ENCODE measurements at places on chromosomes 5 and 9.

DNA sequence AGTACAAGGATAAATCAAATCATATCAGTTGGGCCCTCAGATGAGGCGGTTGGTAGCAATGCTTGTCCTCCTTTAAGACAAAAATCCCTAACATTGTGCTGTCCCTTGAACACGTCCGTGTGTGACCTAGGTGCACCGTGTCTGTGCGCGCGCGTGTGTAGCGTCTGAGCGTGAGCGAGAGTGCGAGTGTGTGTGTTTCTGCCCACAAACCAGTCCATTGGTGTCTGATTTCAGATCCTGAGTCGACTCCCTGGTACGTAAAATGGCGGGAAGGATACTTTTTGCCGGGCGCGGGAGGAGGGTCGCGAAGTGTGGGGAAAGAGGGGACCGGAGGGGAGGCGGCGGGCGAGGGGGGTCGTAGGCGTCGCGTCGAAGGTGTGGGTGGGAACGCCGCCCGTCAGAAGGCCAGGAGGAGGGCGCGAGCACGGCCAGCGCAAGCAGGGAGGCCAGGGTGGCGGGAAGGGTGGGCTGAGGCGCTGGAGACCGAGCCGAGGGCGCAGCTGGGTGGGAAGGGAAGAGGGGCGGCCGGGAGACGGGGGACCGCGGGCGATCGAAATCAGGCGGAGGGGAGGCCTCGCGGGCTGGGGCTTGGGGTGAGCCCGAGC, 8.9 kb downstream of the OTP start:
- no peak overlapping the region for H3K4me3 ChIP-seq
- DNase-seq, result peak; percentile 18
- no peaks in the 10 kb centered on the region for H3K36me3 ChIP-seq
- peaks cover 16% of the 10 kb centered on the region for H3K27me3 ChIP-seq
- H3K27ac ChIP-seq, result no peak overlapping the region
- H3K4me1 ChIP-seq, result no peaks in the 10 kb centered on the region

DNA sequence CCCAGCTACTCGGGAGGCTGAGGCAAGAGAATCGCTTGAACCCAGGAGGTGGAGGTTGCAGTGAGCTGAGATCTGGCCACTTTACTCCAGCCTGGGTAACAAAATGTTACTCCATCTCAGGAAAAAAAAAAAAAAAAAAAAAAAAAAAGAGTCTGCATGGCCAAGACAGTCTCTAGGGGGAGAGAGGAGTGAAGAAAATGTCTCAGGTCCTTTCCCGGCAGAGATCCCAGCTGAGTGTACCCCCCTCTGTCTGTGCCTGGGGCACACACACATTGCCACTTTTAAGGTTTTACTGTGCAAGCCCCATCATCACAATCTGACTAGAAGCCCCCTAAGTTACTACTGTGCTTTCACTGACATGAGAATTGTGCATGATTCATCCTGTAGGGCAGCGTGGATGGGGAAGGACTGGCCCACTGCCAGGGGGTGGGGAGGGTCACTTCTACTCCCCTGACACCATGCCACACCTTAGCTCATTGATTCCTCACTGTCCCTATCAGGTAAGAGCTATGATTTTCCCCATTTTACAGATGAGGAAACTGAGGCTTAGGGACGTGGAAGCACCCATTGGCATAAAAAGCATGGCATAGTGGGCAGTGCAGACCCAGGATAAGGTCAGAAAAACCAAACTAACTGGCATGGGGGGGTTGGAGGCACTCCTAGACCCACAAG, 102.3 kb upstream of the LARP1 start:
- DNase-seq, result no peak
- H3K27ac ChIP-seq, result no peak overlapping the region
- H3K27me3 ChIP-seq, result no peaks in the 10 kb centered on the region
- no peaks in the 10 kb centered on the region for H3K36me3 ChIP-seq
- peaks cover 4% of the 10 kb centered on the region for H3K4me1 ChIP-seq

- no peaks in the 10 kb centered on the region for H3K36me3 ChIP-seq
- no peaks in the 10 kb centered on the region for H3K4me1 ChIP-seq
- no peak overlapping the region for H3K4me3 ChIP-seq
- no peak for DNase-seq
- no peaks in the 10 kb centered on the region for H3K27me3 ChIP-seq
- H3K27ac ChIP-seq, result no peak overlapping the region
Measured at GRCh38 chr9:123508048-123508447, 152.1 kb downstream of the CRB2 start.

DNA sequence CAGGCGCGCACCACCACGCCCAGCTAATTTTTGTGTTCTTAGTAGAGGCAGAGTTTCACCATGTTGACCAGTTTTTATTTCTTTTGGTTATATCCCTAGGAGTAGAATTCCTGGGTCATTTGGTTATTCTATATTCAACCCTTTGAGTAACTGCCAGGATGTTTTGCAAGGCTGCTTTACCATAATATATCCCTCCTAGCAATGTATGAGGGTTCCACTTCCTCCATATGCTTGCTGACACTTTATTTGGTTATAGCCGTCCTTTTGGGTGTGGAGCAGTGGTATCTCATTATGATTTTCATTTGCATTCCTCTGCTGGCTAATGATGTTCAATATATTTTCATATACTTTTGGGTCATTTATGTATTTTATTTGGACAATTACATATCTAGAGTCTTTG, 81.2 kb downstream of the RAB24 start:
- no peaks in the 10 kb centered on the region for H3K4me1 ChIP-seq
- H3K27ac ChIP-seq, result no peak overlapping the region
- H3K27me3 ChIP-seq, result no peaks in the 10 kb centered on the region
- no peak for DNase-seq
- no peak overlapping the region for H3K4me3 ChIP-seq

DNA sequence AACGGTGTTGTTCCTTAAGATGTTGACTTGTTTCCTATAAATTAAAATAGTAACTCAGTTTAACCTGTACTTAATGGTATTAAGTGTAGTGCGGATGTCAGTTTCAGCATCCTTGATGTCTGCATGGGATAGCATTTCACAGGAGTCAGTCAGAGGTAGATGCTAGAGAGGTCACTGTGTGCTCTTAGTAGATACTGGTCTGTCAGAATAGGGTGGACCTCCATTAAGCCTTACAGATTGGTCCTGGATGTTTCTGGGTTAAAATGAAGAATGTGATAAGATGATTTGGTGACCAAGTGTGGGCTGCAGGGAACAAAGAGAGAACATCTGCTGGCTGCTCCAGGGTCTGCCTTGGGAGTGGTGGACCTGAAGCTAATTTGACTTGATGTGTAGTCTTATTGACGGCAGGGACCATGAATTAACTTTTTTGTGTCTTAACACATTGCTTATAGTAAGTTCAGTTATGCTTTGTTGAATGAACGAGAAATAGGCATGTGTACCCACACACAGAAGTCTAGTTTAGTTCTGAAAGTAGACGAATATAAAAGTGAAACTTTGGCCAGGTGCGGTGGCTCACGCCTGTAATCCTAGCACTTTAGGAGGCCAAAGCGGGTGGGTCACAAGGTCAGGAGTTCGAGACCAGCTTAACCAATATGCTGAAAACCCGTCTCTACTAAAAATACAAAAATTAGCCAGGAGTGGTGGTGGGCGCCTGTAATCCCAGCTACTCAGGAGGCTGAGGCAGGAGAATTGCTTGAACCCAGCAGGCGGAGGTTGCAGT, 12.5 kb downstream of the RAB24 start:
- no peak overlapping the region for H3K27ac ChIP-seq
- no peak for DNase-seq
- H3K4me1 ChIP-seq, result peaks cover 6% of the 10 kb centered on the region
- no peak overlapping the region for H3K4me3 ChIP-seq

DNA sequence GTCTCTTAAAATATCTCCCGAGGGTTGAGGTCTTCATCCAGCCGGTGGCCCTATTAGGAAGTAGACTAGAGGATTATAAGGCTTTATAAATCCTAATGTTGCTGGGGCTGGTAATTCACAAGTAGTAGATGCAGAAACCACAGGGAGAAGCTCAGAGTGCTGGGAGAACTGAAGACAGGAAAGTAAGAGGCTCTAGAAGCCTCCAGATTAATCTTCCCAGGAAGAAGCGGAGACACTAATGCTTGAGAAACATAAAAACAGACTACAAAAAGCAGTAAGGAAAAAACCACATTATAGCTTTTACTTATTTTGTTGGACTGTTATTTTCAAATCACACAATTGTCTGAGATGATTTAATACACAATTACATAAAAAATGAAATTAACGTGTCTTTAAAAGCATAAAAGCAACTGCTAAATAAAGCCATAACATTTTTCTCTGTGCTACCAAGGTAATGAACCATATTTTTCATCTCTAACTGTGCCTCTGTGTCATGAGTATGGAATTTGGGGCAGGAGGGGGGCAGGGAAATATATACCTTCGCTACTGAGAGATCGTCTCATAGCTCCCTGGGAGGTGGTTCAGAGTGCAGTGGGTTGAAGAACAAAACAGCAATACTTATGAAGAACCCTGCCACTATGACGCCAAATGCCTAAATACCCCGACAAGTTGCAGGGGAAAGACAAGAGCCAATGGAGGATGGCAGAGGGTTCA, 806.2 kb upstream of the WWC1 start:
- H3K36me3 ChIP-seq, result no peaks in the 10 kb centered on the region
- H3K27me3 ChIP-seq, result no peaks in the 10 kb centered on the region
- no peak for DNase-seq
- H3K4me3 ChIP-seq, result no peak overlapping the region
- no peak overlapping the region for H3K27ac ChIP-seq

GRCh38 chr9:71767776-71768321, 464 bp downstream of the CEMIP2 start:
- peak overlapping the region; percentile 95 for H3K27ac ChIP-seq
- peak; percentile 30 for DNase-seq
- peaks cover 22% of the 10 kb centered on the region for H3K4me1 ChIP-seq
- H3K36me3 ChIP-seq, result no peaks in the 10 kb centered on the region
- no peaks in the 10 kb centered on the region for H3K27me3 ChIP-seq

GRCh38 chr5:77791356-77791755, 15.2 kb upstream of the TBCA start:
- no peaks in the 10 kb centered on the region for H3K36me3 ChIP-seq
- no peaks in the 10 kb centered on the region for H3K27me3 ChIP-seq
- DNase-seq, result no peak
- no peaks in the 10 kb centered on the region for H3K4me1 ChIP-seq

- no peaks in the 10 kb centered on the region for H3K36me3 ChIP-seq
- H3K27ac ChIP-seq, result no peak overlapping the region
- H3K4me1 ChIP-seq, result no peaks in the 10 kb centered on the region
- H3K4me3 ChIP-seq, result no peak overlapping the region
- no peak for DNase-seq
- peaks cover 8% of the 10 kb centered on the region for H3K27me3 ChIP-seq
Measured at GRCh38 chr9:21311889-21312288, 6.8 kb upstream of the IFNA5 start.

DNA sequence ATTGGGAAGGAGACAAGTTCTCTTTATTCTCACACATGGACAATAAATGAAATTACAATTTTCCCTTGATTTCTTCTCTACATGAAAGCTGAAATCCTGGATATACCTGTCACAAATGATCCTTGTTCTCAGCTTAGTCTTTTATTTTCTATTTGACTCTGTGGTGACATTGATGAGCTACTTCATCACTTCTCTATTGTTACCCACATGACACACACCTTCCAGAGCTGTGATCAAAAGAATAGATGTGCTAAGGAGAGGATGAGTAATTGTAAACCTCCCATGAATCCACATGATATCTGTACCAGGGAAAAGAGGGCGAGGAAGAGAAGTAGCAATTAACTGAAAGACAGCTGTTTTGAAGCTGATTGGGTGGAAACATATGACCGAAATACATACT, 102.0 kb downstream of the CAVIN4 start:
- no peak for DNase-seq
- H3K36me3 ChIP-seq, result no peaks in the 10 kb centered on the region
- H3K27me3 ChIP-seq, result no peaks in the 10 kb centered on the region
- H3K4me1 ChIP-seq, result no peaks in the 10 kb centered on the region
- H3K27ac ChIP-seq, result no peak overlapping the region

- no peaks in the 10 kb centered on the region for H3K27me3 ChIP-seq
- H3K4me1 ChIP-seq, result no peaks in the 10 kb centered on the region
- no peak overlapping the region for H3K27ac ChIP-seq
Measured at GRCh38 chr5:128408622-128409021, 129.4 kb downstream of the FBN2 start.

DNA sequence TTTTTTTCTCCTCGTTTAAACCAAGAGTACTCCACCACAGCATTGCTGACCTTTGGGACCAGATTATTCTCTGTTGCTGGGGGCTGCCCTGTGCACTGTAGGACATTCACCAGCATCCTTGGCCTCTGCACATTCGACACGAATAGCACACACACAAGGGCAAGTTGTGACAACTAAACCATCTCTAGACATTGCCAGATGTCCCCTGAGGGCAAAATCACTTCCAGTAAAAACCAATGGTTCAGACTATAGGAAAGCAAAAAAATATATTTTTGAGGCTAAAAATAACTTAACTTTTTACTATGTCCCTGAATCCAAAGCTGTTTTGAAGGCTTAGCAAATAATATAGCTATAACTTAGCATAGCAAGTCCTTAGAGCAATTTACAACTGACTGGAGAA, 65.9 kb downstream of the SEMA5A start:
- H3K27ac ChIP-seq, result no peak overlapping the region
- H3K4me1 ChIP-seq, result no peaks in the 10 kb centered on the region
- DNase-seq, result no peak
- no peaks in the 10 kb centered on the region for H3K36me3 ChIP-seq

- no peaks in the 10 kb centered on the region for H3K27me3 ChIP-seq
- no peak for DNase-seq
- no peak overlapping the region for H3K4me3 ChIP-seq
Measured at GRCh38 chr5:158023266-158023665, 164.3 kb upstream of the CLINT1 start.

DNA sequence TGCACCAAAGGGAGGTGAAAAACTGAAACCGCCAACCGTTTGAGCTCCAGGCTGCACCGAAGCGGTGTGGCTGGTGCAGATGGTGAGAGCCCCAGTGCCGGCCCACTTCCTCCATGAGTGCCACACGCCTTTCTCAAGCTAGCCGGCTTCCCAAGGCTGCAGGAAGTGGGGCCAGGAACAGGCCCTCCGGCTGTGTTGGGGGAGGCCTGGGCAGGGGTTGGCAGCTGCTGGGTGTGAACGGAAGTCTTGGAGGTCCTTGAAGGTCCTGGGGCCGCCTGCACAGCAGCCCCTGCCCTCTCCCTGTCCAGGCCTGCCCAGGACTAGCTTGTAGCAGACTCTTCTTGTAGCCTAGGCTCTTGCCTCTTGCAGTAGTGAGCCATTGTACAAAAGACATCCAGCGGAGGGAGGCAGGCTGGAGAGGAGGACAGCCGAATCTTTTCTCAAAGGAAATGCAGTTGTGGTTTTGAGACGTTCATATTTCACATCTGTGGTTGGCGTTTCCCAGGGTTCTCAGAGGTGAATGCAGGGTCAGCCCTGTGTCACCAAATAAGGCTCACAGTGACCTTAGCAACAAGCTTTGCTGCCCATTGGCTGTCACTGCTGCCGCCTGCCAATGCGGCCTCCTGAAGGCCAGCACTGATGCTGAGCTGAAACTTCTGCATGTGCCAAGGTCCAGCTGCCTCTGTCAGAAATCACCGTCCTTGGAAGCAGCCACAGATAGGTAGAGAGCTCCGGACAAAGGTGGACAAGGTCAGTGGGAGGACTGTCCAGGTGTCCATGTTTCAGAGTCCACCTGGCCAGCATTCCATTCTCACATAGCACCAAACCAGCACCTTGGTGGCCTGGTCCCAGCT, 23.9 kb downstream of the IRF1 start:
- peaks cover 71% of the 10 kb centered on the region for H3K4me1 ChIP-seq
- no peaks in the 10 kb centered on the region for H3K36me3 ChIP-seq
- DNase-seq, result peak; percentile 73
- H3K27ac ChIP-seq, result peak overlapping the region; percentile 69

Data from naive thymus-derived CD4-positive, alpha-beta T cell (primary cell).